ENCODE measurements at places on chromosomes 11 and 22.

DNA sequence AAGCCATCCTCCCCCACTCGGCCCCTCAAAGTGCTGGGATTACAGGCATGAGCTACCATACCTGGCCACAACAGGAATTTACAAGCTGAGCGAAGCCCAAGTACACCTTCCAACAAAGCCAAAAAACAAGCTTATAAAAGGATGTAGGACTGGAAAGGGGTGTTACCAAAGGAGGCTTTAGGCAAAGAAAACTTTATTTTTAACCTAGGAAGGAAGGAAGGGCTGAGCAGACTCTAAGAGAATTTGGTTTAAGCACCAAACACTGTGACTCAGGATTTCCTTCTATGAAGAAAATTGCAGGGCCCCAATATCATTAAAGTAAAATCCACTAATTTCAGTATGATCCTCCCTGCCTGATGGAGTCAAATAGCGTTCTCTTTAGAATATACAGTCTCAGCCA, 12.1 kb downstream of the DENND5A start:
- DNase-seq: no peak

DNA sequence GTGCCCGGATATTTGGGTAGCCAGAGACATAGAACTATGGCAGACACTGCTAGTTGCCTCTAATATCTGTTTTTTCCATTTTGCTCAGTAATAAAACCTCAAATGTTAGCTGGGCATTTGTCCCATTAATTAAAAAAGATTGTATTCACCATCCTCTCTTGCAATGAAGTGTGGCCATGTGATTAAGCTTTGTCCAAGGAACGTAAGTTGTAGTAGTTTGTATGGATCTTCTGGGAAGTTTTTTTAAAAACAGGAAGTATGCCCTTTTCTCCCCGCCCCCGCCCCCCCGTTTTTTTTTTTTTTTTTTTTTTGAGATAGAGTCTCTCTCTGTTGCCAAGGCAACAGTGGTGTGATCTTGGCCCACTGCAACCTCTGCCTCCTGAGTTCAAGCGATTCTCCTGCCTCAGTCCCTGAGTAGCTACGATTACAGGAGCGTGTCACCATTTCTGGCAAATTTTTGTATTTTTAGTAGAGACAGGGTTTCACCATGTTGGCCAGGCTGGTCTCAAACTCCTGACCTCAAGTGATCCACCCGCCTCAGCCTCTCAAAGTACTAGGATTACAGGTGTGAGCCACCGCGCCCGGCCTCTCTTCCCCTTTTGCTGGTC, 1.7 kb upstream of the TMEM135 start:
- no peak for DNase-seq

GRCh38 chr22:26690654-26691376, 33.4 kb downstream of the MIAT start:
- no peak for DNase-seq

- no peak for DNase-seq
Measured at GRCh38 chr22:36564422-36565158, 35.6 kb upstream of the EIF3D start.

DNA sequence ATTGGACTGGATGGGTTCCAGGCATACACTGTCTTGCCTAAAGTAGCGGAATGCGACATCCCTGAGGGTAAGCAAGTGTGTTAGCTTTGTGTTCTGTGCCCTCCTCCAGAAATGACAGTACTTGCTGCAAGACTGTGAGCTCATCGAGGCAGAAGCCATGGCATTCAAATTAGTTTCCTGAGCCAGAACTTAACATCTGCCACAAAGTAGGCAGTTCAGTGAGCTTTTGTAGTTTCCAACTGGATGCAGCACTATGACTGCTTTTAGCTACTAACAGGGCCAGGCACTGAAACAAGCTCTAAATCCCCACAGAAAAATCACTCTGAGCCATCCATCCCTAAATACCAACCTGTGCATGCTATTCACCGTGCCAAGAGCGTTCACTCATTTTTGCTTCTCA, 1.2 kb upstream of the FAR1 start:
- no peak for DNase-seq

DNA sequence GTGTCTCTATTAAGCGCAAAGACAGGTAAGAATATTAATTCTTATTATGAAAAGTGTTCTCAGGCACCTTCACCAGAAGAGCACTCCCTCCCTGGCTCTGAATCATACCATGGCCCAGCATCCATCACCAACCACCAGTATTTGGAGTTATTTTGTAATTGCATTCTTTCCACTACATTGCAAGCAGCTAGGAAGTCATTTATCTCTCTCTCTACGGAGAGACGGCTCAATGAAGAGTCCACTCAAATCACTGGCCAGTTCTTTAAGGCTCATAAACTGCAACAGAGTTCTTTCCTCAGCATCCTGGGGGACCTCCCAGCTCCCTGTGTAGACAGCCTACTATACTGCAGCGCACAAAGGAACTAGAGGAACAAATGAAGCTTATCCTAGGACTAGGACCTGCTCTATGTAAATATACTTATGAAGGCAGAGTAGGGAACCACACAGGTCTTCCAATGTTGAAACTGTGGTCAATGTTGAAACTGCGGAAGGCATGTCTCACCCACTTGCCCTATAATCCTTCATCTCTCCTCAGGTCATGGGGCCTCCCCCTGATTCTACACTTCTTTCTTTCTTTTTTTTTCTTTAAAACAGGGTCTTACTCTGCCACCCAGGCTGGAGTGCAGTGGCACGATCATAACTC, 63.4 kb downstream of the AAMDC start:
- no peak for DNase-seq

DNA sequence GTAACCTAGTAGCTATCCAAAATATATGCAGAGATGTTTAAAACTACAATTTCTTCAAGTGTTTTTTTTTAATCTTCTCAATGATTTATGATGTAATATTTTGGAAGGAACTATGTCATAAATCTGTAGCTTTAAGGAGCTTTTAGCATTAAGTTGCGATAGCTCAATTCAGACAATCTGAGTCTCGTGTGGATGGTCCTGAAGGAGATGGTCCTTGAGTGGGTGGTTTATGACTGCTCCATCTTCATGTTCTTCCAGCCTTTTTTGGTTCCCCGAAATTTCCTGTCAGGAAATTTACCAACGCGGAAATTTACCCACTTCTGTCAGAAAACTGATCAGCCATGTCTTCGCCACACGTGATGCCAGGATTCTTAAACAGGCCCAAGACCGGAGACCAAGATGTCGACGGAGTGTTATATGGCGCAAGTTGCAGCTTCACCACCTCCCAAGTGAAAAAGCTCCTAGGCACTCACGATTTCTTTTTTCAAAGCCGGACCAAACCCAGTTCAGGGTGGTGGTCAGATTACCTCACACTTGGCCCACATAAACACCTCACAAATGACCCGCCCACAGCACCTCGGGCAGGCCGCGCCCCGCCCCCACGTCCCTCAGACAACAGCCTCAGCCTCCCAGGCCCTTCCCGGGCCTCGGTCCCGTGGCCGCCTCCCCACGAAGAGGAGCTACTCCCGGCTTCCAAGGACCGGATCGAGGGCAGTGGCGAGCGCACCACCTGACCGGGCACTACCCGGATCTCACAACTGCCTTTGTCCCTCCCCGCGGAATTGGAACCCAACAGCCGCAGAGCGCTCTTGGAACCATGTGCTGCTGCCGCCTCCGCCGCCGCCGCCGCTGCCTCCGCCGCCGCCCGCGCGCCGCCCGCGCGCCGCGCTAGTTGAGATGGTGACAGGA, at the start of gene MORC2:
TSS of gene MORC2 (minus strand) at position 760 of the 909 bp plus-strand sequence. CDS start 885 bp downstream, outside the sequence.
- no peak for DNase-seq

GRCh38 chr11:102485095-102485722, 32.6 kb upstream of the TMEM123 start:
- no peak for DNase-seq

DNA sequence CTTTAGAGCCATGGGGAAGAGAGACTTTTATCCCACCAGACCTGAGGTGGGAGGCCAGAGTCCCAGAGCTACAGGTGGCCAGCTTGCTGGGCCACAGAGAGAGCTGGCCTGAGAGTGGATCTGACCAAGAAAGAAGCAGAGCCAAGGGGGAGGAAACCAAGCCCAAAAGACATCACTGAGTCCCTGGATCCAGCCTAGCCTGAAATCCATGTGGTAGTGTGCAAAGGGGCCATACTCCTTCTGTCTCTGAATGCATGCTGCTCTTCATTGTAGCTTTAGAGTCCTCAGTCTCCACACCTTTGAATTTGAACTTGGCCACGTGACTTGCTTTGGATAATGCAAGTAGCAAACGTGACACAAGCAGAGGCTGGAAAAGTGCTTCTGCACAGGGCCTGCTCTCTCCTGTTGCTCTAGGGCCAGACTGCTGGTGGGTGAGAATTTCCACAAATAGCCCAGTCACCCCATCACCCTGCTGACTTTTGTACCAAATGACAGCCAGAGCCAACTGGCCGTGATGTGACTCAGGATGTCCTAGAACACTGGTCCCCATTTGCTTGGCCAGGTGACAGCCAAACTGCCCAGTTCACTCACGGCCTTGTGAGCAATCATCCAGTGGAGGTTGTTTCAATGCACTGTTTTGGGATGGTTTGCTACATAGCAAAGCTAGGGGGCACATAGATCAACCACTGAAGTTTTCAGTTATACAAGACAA, 93.6 kb downstream of the DHCR7 start:
- DNase-seq: no peak

DNA sequence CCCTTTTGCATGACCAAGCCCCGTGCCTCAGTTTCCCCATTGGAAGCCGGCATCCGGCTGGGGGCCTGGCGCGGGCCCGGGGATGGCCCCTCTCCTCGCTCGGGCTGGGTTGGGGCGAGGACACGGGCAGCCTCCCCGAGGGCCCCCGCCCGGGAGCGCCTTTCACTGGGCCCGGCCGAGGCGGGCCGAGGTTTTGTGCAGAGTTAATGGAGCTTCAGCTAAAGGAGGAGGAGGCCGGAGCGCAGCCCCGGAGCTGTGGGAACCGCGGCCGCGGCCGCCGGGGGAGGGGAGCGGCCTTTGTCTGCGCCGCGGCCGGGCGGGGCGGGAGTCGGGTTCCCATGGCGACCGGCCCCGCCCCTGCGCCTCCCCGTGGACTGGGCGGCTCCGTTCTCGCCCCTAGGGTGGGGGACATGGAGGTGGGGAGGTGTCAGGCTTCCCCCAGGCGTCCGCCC, 1.4 kb upstream of the MAPK11 start:
- DNase-seq: peak; percentile 46

- no peak for DNase-seq
Measured at GRCh38 chr11:113162592-113162962, 151.8 kb upstream of the TTC12 start.

- no peak for DNase-seq
Measured at GRCh38 chr22:37664249-37665101, 6.0 kb downstream of the PDXP start.

- no peak for DNase-seq
Measured at GRCh38 chr11:31803813-31804311, 7.3 kb downstream of the PAX6 start.

DNA sequence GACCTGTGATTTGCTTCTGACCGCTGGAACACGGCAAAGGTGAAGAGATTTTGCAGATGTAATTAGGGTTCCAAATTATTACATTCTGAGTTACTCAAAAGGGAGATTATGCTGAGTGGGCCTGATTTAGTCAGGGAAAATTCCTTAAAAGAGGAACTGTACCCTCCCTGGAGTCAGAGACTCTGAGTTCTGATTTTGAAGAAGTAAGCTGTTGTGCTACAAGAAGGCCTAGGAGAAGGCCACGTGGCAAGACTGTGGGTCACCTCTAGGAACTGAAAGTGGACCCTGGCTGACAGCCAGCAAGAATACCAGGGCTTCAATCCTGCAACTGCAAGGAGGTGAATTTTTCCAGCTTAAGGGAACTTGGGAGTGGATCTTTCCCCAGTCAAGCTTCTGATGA, 45.3 kb downstream of the CHRDL2 start:
- DNase-seq: no peak

- peak; percentile 68 for DNase-seq
Measured at GRCh38 chr11:118488480-118489109, 38.7 kb upstream of the TTC36 start.

DNA sequence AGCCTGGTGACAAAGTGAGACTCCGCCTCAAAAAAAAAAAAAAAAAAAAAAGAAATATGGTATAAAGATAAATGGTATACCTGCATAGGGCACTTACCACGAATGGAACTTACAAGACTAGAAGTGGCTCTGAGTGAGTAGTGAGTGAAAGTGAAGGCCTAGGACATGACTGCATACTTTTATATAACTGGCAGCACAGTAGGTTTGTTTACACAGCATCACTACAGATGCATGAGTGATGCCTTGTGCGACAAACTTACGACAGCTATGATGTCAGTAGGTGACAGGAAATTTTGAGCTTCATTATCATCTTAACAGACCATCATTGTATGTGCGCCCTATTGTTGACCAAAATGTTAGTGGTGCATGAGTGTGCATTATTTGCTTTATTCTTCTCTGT, 17.7 kb downstream of the XRCC6 start:
- no peak for DNase-seq

GRCh38 chr22:44463151-44463550, 34.9 kb downstream of the RTL6 start:
- no peak for DNase-seq

DNA sequence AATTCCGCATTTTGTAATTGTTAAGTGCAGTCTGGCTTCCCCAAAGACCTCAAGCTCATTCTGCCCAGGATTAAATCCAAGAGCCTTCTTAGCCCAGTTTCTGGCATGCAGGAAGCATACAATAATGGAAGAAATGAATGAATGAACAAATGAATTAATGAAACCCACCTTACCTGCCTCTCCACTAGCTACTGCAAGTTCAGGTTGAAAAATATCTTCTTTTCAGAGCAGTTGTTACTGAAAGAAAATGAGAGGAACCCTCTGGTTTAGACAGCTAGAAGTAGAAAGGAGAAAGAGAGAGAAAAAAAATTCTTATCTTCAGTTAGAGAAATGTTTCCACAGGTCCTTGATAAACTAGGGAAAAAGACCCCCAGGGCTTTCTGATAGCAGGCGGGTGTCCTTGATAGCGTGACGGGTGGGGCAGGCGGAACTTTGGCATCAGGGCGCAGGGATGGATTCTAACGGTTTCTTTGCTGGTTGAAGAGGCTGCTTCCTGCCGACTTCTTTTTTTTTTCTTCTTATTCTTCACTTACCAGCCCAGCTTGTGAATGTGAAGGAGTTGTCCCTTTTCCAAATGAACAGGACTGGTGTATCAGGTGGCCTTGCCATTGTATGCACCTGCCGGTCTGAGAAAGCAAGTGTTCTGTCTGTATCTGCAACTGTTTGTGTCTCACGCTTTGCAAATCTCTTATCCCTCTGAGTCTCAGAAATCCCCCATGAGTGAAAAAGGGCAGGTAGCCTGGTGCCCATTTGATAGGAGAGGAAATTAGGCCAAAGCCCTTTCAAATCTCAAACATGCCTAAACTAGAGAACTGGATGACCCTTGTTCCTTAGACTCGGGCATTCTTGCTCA, 10.0 kb downstream of the LMO2 start:
- no peak for DNase-seq

DNA sequence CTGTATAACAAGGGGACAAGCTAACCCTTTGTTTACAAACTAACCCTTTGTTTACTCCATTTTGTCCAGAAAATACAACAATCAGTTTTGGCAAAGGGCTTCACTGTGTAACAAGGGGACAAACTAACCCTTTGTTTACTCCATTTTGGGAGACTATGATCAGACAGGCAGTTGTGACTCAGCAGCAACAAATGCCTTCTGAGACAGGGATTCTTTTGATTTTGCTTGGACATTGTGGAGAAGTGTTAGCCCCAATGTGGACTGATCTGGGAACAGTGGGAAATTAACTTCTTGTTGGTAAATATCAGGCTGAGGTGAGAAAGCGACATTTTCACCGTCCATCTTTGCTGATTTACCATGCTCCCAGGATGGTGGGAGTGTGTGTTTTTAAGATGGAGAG, 983 bp downstream of the EHF start:
- no peak for DNase-seq
